Sciatic nerve (tissue), 2 donors: ENCODE measurements at places on chromosomes 3 and 15. TPM values are rescaled to one million over a fixed set of nuclear protein-coding genes. Genes with fewer than 3 reads are reported as not detected.

The PIGB gene
- 8.5 TPM for total RNA-seq

The MAGI1 gene
- total RNA-seq = 64.6 TPM

The SERINC4 gene
- 0.31 TPM for total RNA-seq

The SLC7A14 gene
- 0.04 TPM for total RNA-seq

The EBLN2 gene
- total RNA-seq = 8.3 TPM

The SEMA7A gene
- 30.9 TPM for total RNA-seq

The NOX5 gene
- total RNA-seq = 0.45 TPM

The NTRK3 gene
- total RNA-seq = 28.4 TPM

The GOLGA6B gene
- not detected for total RNA-seq

The OR5K2 gene
- total RNA-seq = not detected

The SAMD7 gene
- total RNA-seq = not detected

The CLDN16 gene
- 0.53 TPM for total RNA-seq

The ZNF860 gene
- total RNA-seq = 0.89 TPM

The SH3GL3 gene
- 0.67 TPM for total RNA-seq

The ZNF662 gene
- 19.0 TPM for total RNA-seq

The GRIP2 gene
- 2.3 TPM for total RNA-seq

The TTLL13 gene
- 0.71 TPM for total RNA-seq

The AMIGO3 gene
- total RNA-seq = not detected

The DLL4 gene
- 33.3 TPM for total RNA-seq

The MYL3 gene
- 3.3 TPM for total RNA-seq

The BNIP2 gene
- total RNA-seq = 101 TPM
